T-helper 17 cell (primary cell): ENCODE measurements at places on chromosomes 5 and 9.

DNA sequence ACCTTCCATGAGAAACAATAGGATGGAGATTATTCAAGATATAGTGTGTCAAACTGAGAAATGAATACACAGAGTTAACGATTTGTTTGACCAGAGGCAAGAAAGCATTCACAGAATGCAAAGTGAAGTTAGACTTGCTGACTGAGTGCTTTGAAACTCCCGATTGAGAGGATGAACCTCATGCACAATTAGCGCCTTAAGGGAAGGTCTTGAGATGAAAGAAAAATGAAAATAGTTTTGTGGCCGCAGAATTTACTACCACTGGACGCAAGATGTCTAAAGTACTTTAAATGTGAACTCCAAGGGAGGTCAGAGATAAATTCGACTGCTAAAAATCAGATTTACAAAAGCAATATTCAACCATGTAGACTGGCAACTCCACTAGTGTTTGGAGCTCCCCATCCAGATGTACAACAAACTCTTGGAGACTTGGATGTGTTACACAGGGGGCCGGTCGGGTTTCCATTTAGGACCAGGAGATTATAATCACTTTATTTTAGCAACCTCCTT is 707 bp upstream of the RIMOC1 start:
- no peak for DNase-seq

DNA sequence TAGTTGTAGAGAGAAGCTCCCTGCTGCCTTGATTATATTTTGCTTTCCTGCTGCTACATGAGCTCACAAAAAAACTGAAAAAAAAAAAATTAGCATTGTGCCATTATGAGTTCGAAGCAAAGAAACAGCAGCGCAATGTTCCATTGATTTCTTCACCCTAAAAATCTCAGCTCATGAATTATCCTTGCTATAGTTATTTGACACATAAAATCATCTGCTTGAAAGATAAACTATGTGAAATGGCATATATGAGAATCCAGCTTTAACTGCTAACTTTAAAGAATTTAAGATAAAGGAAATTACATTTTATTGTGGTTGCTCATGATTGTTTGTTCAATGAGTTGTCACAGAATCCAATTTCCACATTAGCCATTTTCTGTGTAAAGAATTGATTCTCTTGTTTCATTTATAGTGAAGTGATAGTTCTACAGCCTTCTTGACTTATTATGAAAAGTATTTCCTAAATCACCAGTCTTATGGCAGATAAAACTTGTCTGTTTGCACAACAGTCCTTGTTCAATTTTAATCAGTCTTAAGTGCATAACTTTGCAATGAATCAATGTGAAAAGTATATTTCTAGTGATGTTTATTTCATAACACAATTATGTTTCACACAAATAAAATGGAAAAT is 1275.0 kb upstream of the CDH9 start:
- DNase-seq = no peak

DNA sequence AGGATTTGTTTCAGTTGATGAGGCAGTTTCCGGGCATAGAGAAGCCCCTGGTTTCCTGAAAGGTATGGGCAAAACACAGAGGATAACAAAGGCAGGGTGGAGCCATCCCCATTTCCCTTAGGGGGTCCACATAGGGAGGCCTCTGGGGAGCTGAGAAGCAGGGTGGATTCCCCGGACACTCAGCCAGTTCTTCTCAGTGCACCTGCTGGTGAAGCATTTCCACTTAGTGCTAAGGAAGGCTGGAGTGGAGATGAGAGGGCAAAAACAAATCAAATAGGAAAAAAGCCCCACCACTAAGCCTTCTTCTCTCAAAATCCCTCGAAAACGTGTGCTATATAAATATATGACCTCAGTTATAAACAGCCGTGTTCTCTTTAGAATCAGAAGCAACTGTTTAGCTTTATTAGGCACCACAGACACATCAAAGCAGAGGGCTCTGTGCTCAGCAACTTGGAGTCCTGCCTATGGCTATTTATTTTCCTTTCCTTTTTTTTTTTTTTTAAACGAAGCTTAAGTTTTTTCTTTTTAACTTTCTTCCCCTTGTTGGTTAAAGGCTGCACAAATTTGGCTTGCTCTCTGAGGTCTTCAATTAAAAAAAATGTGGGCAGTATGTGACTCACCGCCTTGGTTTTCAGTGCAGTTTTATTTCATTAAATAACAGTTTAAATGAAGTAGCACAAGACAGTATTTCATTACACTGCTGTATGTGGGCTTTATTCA is 67.7 kb downstream of the PRDM6 start:
- DNase-seq = no peak

- DNase-seq = no peak
Observed at GRCh38 chr5:24591426-24591825, 53.4 kb downstream of the CDH10 start.

GRCh38 chr5:101292199-101292598 is 389.1 kb upstream of the ST8SIA4 start:
- no peak for DNase-seq

- DNase-seq = no peak
Observed at GRCh38 chr9:18507151-18507550, 33.2 kb downstream of the ADAMTSL1 start.

- DNase-seq = no peak
Observed at GRCh38 chr9:126856326-126856877, 4.0 kb upstream of the ZBTB34 start.

- DNase-seq = no peak
Observed at GRCh38 chr5:179265514-179266290, 79.6 kb downstream of the ADAMTS2 start.

DNA sequence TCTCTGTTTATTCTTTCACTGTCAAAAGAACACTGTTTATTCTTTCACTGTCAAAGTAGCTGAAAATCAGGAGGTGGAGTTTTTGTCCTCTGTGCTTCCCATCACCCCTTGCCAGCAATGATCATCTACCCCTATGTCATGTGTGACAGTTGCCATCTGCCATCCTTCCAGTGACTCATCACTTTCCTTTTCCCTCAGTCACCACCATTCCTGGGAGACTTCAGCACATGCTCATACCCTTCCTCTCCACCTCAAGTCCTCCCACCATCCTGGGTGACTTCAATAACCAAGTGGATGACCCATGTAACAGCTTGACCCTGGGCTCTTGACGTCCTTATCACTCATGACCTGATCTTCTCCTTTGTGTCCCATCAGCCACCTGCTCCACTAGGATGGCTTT is 43.3 kb upstream of the RASEF start:
- no peak for DNase-seq

- DNase-seq = no peak
Observed at GRCh38 chr5:7970816-7971215, 101.9 kb downstream of the MTRR start.

DNA sequence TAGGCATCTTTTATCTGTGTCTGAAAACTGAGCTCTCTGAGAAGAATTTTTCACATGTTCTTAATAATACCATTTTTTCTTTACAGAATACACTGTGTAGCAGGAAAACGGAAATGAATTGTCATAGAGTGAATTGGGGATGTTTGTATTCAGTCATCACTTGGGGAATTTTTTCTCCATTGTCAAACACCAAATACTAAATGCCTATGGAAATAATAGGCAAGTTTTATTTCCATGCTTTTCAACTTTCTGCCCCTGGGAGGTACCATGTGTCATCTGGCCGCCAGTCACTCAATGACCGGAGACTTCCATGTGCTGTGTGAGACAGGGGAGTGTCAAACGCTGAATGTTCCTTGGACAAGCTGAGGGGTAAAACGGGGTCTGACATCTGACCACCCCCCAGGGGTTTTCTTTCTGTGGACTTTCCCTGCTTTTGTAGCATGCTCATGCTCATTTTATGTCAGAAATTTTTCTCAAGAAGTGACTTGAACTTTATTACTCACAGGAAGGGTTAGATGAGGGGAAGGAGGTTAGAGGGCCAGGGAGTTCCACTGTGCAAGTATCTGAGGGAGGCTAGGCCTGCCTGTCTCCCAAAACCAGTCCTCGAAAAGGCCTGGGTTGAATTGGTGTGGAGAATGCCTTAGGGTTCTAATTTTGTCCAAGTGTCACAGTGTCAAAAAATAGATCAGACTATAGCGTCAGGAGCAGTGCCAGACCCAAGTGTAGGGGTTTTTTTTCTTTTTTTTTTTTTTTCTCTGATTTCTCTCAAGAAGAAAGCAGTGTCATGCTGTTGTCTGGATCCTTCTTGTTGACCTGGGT is 438.6 kb downstream of the AGTPBP1 start:
- DNase-seq = no peak

- DNase-seq = no peak
Observed at GRCh38 chr5:122107016-122107415, 22.3 kb upstream of the ZNF474 start.

DNA sequence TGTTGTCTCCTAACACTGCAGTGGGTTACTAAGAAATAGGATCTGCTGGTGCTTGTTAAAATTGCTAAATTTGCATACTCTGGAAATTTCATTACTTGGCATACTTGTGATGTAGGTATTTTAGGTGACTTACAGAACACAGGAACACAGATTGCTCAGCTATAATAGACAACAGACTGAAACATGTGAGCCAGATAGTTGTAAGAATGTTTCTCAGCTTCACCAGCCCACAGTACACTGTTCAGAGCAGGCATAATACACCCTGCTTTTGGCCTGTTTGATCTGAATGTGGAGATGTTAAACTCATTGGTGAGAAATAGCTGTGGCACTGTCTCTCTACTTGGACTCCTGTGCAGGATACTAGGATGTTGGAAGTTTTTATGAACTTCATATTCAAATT is 275.7 kb downstream of the CSNK1G3 start:
- DNase-seq = no peak

DNA sequence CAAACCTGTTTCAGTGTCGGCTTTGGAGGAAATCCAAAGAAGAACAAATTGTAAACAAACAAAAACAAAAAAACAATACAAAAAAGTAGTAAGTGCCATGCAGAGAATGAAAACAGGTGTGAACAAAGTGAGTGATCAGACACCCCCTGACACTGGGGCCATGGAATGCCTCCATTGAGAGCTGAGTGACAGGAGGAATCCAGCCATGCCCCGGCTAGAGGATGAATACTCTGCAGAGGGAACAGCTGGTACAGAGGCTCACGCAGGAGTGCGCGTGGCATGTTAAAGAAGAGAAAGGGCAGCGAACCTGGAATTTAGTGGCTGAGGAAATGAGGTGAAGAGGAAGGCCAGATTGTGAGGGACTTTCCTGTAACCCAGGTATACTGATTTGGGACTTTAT is 15.5 kb upstream of the CCNJL start:
- no peak for DNase-seq

GRCh38 chr5:56712895-56713591 is 102.3 kb upstream of the MAP3K1 start:
- no peak for DNase-seq
